ENCODE measurements at places on chromosomes 1 and 21.

DNA sequence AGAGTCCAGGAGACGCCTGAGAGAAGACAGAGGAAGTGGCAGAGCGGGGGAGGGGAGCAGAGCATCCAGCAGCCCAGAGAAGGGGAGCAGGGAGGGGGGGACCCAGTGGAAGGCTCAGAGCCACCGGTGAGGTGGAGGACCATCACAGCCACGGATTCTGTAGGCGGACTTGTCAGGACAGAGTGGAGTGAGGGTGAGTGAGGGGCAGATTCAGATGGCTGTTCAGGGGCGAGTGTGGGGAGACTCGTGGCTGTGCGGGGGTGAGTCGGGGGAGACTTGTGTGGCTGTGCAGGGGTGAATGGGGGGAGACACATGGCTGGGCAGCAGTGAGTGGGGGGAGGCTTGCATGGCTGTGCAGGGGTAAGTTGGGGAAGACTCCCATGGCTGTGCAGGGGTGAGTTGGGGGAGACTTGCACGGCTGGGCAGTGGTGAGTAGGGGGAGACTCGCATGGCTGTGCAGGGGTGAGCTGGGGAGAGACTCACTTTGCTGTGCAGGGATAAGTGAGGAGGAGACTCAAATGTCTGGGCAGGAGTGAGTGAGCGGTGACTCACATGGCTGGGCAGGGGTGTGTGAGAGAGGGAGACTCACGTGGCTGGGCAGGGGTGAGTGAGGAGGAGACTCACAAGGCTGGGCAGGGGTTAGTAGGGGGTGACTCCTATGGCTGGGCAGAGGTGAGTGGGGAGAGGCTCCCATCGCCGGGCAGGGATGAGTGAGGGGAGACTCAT is 56.8 kb upstream of the ABCG1 start:
- DNase-seq, result no peak

DNA sequence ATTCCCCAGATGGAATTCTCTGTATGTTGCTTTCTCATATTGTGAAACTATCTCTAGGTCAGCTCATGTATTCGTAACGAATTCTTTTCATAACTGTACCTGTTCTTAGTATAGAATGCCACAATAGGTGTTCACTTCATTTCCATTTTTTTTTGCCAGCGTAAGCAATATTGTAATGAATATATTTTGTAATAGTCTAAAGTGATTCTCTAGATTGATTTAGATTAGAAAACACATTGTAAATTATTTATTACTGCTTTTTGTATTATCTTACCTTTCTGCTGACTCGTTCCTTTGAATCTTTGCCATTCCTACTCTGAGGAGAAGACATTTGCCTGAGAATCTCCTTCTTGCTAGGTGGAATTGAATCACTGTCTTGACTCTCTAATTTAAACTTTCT is 14.8 kb downstream of the PDC start:
- no peak for DNase-seq

DNA sequence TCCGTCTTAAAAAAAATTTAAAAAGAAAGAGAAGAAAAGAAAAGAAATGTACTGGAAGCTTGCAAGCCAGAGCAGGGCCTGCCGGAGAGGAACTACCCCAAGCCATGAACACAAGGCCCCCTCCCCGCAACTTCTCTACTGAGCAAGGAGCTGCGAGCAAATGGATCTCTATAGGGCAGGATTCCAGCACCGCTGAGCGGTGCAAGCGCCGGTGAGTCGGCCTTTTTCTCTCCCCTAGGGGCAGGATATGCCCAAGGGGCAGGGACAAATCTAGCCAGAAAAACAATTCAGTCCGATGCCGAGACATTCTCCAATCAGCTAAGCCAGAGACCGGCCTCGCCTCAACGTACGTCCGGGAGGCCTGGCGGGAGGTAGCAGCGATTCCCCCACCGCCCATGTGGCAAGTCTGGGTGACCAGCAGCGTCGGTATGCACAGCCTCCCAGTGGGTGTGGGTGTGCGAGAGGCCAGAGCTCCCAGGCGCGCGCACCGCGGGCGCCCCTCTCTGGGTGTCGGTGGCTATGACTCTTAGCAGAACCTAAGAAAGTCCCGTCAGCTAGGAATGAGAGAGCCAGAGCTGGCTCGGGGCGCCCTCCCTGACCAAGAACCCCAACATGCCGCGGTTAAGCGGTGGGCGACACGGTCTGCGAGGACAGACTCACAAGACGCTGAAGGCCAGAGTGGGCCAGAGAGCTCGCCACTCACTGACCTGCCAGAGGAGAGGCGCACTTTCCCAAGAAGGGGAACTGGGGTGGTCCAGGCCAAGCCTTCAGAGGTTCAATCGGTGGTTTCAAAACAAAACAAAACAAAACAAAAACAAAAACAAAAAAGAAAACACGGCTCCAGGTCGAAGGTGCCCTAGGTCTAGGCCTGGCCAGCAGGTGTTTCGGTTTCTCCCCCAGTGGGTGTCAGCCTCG is 1.9 kb downstream of the CSMD2 start:
- no peak for DNase-seq

DNA sequence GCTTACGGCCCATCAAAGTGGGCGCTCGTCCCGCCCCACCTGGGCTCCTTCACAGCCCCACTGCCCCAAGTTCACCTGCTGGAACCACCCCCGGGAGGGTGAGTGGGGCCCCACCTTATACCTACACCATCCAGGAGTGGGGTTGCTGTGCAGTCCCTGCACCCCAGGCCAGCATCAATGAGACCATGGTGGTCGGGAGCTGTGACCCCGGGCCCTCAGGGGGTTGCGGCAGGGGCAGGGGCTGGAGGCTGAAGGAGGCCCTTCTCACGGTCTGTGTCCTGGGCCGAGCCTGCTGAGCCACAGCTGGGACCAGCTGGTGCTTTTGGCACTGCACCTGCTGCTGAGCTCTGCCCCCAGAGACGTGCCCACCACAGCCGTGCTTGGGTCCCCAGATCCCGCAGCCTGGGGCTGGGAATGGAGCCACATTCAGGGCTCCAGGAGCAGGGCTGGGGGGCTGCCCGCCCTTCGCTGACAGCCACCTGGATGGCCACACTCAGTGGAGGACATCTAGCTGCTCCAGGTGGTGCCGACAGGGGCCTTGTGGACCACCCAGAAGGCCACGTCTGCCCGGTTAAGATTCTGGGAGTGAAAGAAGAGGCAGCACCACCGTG is 17.4 kb downstream of the ACTRT2 start:
- DNase-seq, result no peak

DNA sequence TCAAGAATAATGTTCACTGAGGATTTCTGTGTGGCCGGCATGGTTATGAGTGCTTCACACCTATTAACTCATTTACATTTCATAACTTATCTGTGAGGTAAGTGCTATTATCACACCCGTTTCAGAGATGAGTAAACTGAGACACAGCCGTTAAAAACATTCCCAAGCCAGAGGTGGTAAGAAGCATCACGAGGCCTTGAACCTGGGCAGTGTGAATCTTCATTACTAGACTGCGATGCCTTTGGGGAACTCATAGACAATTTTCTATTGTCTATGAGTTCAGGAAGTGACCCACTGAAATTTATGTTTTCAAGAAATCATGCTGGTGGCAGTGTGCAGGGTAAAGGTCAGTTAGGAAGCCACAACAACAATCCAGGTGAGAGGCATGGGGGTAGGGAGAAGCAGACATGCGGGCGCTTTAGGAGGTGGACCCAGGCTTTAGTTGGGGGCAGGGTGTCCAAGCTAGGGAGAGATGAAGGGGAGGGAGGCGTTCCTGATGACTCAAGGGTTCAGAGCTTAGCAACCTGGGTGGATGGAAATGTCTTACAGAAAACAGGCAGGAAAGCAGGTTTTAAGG is 14.5 kb downstream of the GNG12 start:
- no peak for DNase-seq

DNA sequence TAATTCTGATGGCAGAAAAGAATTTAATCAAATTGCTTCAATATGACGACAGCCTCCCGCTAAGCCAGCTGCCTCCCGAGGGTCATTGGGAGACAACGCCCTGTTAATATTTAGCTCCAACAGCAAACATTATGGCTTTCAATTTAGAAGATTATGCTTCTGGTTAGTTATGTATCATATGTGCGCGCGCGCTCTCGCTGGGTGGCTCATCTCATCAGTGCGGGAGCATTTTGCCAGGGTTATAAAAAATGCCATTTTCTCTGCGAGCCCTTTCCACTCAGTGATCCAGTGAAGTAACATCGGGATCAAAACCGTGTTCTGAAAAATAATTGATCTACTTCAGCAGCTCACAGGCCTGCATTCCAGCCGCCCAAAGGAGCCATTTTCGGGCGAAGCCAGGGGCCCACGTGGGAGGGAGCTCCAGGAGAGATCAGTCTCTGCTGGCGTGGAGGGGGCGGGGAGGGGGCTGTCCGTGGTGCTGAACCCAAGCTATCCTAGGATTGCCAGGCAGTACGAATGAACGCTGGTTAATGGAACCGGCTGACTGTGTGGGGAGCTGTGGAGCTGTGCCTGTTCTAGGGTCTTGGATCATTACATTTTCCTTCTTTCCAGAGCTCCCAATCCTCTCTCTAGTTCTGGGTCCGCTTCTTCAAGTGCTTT is 219.1 kb upstream of the ZC3H12A start:
- no peak for DNase-seq

DNA sequence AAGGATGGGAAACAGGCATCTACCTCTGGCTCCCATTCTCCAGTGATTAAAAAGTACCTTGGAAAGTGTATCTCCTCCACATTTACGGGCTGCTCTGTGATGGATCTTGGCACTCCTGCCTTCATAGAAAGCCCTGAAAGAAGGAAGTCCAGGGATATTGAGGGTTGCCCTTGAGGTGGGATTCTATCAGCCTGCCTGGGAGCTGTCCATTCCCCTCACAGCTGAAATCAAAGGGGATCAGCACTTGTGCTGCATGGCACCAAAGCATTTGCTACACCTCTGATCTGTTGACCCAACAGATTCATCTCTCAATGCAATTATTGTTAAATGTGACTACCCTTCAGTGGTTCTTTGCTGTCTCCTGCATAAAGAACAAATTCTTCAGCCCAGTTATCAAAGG is 442.0 kb upstream of the RUNX1 start:
- no peak for DNase-seq

- no peak for DNase-seq
Measured at GRCh38 chr1:78165816-78166215, 120.0 kb downstream of the GIPC2 start.

DNA sequence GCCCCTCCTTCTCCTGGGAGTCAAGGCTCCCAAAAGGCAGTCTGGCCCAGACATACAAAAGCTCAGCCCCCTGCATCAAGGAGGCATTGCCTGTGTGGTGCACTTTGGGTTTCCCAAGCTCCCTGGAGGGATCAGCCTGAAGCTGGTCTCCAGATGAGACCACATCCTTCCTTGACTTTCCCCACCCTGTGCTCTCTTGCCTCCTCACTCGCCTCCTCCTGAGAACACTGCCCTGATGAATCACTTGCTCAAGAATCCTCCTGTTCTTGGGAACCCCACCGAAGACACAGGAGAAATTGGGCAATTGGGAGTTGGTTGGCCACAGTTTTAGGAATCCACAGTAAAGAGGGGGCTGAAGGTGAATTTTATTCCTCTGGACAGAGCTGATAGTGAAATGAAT is 34.8 kb upstream of the LYST start:
- no peak for DNase-seq

DNA sequence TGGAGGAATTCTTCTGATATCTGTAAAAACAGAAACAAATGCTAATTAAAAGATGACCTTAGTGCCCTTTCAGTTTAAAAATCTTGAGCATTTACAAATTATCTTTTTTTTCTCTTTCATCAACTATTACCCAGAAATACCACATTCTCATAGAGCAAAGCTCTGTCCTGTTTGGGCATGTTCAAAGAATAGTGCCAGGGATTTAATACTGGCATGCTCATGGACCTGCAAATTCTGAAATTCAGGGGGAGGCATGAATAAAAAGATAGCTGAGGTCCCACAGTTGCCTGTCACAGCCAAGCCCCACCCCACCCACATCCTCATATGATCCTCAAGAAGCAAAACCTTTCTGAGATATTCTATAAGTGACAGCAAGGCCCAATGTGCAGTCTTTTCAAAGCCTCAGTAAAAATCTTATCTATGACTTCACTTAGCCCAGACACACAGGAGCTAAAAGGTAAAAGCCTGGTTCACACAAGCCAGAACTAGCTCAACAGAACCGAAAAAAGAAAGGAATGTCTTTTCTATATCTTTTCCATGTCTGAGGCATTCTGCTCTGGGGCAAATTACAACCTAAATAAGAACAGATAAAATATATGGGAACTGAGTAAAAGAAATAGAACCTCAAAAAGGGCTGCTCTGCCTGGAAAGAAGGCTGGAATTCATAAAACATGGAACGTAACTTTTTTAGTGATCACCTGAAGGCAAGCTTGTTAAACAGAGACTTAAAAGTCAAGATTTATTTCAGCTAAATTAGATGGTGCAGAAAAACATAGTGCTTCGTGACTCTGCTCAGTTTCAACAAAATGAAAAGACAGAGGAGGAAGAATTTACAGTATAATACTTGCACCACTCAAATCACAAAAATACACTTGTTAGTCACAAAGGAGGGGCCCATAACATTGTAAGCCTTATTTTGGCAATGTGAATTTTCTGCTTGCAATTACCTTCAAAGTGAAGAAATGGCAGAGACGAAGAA is 11.0 kb downstream of the WLS start:
- DNase-seq, result no peak

DNA sequence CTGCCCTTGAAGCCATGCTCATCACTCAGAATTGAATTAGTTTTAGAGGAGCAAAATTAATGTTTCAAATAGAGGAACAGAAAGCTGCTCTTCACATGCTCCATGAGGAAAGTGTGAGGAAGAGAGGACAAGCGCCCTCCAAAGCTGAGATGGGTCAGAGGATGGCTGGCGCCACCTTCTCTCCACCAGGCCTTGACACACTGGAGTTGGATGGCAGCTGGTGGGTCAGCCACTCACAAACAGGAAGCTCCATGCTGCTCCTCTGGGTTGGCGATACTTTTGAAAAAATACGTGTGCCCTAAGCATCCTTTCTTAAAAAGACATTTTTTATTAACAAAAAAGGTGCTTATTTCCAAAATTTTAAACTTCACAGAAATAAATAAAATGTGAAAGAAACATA is 3.1 kb upstream of the CD2 start:
- no peak for DNase-seq

DNA sequence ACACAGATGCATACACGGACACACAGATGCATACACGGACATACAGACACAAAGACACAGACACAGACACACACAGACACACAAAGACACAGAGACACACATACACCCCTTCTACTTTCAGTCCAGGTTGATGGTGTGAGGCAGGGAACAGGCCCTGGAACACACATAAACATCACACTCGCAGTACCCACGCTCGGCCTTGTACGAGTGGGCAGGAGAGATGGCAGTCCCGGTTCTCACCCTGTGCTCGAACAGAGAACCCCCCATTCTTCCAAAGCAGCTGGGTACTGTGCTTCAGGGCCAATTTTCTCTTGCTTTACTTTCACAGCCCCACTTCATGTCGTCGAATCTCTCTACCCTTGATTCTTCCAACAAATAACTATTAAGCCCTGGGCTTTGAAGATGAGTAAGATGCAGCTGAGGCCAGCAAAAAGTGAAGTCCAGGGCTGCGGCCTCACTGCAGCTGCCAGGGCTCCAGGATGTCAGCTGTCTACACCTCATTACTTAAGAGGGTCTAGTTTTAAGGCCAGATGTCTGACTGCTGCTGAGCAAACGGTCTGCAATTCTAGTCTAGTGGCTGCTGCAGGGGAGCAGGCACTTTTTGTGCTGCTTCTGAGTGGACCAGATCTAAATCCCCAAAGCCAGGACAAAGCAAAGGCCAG is 90.1 kb downstream of the PGBD5 start:
- no peak for DNase-seq

- peak; percentile 17 for DNase-seq
Measured at GRCh38 chr1:155893389-155894142, 17.6 kb downstream of the RIT1 start.

Measured in activated CD4-positive, alpha-beta T cell treated with anti-CD3 and anti-CD28 coated beads for 4 hours (primary cell).